SK-N-SH (cell line): ENCODE measurements at places on chromosomes 6 and 20. TPM values are rescaled to one million over a fixed set of nuclear protein-coding genes. Genes with fewer than 3 reads are reported as not detected.
A peak's percentile ranks its signal among the peaks of the same experiment; 100 is the strongest.

DNA sequence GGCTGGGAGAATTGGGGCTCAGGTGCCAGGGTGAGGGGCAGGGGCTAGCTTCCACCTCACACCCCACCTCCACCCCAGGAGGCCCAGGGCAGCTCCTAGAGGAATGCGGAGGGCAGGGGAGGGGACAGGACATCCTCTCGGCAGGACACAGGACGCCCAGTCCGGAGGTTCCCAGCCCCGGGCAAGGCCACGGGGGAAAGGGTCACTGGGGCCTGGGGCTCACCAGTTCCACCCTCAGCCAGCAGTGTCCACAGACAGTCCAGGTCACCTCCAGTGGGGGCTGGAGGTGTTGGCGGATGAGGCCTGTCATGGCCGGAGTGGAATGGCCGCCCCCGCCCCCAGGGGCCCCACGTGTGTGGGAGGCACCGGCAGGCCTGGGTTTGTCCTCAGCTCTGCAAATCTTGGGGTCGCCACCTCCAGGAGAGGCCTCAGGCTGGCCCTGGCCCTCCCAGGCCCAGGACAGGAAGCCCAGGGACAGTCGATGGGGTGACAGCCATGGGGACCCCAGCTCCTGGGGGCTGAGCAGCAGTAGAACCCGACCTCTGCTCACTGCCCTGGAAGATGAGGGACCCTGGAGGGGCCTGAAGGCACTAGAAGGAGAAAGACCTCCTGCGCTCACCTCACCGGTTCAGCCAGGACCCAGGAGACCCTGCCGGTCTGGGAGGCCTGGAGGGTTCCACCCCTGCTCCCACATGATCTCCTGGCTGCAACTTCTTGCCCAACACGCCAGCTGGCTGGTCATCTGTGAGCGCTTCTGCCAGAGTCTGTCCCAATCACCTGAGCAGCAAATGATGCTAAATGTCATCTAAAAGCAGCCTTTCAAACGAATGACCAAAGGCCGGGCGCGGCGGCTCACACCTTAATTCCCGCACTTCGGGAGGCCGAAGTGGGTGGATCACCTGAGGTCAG is 13.0 kb upstream of the ABHD16B start:
- DNase-seq: no peak

CENPW gene
- polyA plus RNA-seq: 8.8 and 10.9 TPM in 2 replicates

- DNase-seq: no peak
Measured at GRCh38 chr6:160439751-160440150, 91.6 kb downstream of the SLC22A3 start.

- peak; percentile 88 for DNase-seq
Measured at GRCh38 chr6:43274916-43275597, 23.0 kb upstream of the SLC22A7 start.

AIG1 gene
- 36.8 and 52.1 TPM in 2 replicates for polyA plus RNA-seq

GRCh38 chr20:53763707-53764414 is 170.2 kb upstream of the ZNF217 start:
- DNase-seq: no peak

DNA sequence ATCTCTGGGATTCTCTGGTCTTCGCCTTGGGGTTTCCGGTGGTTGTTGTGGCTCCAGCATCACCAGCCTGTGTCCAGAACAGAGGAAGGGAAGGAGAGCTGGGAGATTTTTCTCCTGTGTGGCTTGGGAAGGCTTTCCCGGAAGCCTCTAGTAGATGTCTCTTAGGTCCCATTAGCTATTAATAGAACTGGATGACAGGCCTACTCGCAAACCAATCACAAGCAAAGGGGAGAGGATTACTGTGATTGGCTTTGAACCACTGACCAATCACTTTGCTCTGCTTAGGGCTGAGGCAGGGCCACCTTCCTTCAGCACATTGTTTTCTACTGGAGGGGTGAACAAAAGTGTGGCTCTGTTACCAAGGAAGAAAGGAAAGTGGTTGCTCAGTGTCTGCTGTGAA is 203.4 kb upstream of the SULF2 start:
- no peak for DNase-seq

C20orf141 gene
- 1.1 and 1.2 TPM in 2 replicates for polyA plus RNA-seq

- DNase-seq: peak; percentile 7
Measured at GRCh38 chr6:79076160-79076559, 1.9 kb downstream of the PHIP start.

DNA sequence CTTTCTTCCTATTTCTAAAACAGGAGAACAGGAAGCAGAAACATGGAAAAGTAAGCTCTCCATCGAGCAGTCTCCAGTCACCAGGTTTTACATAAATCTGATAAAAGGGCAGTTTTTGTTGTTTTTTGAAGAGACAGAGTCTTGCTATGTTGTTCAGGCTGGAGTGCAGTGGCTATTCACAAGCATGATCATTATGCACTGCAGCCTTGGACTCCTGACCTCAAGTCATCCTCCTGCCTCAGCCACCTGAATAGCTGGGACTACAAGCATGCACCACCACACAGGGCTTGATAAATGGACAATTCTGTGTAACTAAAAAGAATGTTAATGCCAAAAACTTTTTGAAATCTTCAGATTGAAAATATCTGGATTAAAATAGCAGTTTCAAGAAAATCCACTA is 23.8 kb downstream of the SAMHD1 start:
- DNase-seq: no peak

GRCh38 chr20:1757072-1757471 is 99.5 kb upstream of the SIRPG start:
- no peak for DNase-seq

- DNase-seq: no peak
Measured at GRCh38 chr20:24769878-24770627, 179.0 kb upstream of the CST7 start.

TFAP2A gene
- polyA plus RNA-seq: 0.02 and 0.07 TPM in 2 replicates

GRCh38 chr6:1519597-1519996 is 90.1 kb upstream of the FOXC1 start:
- DNase-seq: no peak

RBBP8NL gene
- polyA plus RNA-seq: not detected in 2 replicates

CCDC170 gene
- polyA plus RNA-seq: not detected in 2 replicates

LRRC73 gene
- 0.73 and 0.89 TPM in 2 replicates for polyA plus RNA-seq

DNA sequence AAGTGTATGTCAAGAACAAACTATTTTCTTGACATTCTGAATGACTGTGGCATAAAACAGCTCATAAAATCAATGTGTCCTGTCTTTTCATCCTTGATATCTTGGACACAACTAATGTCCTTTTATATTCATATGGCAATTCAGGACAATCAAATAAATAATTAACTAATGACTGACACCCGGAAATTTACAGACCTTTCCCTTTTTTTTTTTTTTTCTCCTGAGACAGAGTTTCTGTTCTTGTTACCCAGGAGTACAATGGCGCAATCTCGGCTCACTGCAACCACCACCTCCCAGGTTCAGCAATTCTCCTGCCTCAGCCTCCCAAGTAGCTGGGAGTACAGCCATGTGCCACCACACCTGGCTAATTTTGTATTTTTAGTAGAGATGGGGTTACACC is 107.1 kb upstream of the LGSN start:
- no peak for DNase-seq

GRCh38 chr20:19757487-19758132 is 448 bp upstream of the RIN2 start:
- peak; percentile 98 for DNase-seq

HLA-DPA1 gene
- polyA plus RNA-seq: 1.6 and 1.9 TPM in 2 replicates

PERP gene
- polyA plus RNA-seq: 0.02 TPM in 1 of 2 replicates, not detected in the other

DNA sequence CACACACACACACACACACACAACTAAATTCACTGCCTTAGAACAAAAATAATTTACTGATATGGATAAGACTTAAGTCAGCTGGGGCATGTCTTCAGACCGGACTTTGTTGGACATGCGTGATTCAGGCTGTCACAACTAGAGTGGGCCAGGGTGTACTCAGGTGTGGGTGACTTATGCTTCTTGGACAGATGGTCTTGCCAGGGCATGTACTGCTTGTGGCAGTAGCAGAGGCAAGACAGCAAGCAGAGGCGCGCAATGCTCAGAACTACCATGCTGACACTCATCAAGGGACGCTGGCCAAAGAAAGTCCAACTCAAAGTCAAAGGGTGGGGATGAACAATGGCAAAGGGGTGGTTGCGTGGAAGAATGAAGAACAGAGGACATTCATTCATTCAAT is 437.5 kb downstream of the CBLN4 start:
- no peak for DNase-seq

DNA sequence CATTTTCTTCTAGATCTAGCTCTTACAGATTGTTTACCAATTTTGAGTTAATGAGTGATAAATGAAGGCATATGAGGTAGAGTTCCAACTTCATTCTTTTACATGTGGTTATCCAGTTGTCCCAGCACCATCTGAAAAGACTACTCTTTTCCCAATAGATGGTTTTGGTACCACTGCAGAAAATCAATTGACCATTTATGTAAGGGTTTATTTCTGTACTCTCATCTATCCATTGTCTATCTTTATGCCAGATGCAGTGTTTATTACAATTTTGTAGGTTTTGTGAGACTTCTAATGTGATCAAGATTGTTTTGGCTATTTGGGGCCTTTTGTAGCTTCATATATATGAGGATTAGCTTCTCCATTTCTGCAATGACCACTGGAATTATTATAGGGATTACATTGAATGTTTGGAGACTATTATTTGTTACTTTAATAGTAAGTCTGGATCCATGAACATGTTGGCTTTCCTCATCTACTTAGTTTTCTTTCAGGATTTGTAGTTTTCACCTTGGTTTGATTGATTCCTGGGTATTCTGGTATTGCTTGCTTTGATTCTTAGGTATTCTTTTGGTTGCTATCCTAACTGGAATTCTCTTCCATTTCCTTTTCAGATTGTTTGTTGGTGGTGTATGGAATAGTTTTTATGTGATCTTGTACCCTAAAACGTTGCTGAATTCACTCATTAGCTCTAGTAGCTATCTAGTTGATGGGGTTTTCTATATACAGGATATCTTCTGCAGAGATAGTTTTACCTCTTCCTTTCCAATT is 10.4 kb downstream of the SNRPB start:
- DNase-seq: no peak

GRCh38 chr6:12286373-12287110 is 3.6 kb upstream of the EDN1 start:
- no peak for DNase-seq

DNA sequence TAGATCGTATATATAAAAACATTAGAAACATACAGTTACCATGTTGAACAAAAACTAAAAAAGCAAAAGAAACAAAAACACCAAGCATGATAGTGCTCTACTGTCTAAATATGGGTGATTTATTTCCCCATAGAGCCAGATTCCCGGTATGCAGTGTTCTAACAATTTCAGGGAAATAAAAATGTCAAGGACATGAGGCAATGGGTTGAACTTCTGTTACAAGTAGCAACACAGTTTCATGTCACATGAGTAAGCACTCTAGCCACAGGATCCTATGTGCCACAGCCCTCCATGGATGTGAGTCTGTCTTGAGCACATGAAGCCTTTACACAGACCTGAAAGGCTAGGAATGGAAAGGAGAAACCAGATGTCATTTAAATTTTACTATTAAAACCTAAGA is 96.0 kb downstream of the MAP3K5 start:
- no peak for DNase-seq

GRCh38 chr6:78948785-78949184 is 81.4 kb downstream of the IRAK1BP1 start:
- no peak for DNase-seq

DNA sequence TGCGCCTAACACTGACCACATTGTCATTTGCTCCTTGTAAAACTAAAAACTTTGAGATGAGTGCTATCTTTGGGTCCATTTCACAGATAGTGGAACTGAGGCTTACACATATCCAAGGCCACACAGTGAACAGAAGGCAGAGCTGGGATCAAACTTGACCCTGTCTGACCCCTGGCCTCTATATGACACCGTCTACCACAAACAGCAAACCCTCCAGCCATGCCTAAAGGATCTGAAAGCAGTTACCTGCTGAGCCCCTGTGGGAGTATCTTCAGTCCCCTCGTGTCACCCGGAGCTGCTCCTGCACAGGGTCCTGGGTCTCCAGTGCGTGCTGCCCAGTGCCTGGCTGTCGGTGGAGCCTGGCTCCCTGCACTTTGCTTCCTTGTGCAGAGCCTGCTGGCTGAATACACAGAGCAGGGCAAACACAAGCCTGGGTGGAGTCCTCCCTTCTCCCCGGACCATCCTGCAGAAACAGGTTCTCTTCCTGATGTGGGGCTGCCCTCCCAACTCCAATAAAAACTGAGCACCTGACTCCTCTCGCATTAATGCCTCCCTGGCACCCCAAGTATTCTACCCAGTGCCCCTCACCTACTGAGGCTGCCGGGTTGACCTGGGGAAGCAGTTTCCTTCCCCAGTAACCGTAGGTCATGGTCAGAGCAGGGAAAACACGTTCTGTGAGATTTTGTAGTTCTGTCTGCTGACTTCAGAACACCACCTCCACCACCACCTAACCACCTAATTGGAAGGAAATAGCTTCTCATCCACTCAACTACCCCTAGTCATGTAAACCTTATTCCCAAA is at the start of gene BCAS1:
Gene BCAS1 (minus strand): TSS at position 408 of the 801 bp plus-strand sequence. CDS start 11,876 bp downstream, outside the sequence.
- no peak for DNase-seq

DNA sequence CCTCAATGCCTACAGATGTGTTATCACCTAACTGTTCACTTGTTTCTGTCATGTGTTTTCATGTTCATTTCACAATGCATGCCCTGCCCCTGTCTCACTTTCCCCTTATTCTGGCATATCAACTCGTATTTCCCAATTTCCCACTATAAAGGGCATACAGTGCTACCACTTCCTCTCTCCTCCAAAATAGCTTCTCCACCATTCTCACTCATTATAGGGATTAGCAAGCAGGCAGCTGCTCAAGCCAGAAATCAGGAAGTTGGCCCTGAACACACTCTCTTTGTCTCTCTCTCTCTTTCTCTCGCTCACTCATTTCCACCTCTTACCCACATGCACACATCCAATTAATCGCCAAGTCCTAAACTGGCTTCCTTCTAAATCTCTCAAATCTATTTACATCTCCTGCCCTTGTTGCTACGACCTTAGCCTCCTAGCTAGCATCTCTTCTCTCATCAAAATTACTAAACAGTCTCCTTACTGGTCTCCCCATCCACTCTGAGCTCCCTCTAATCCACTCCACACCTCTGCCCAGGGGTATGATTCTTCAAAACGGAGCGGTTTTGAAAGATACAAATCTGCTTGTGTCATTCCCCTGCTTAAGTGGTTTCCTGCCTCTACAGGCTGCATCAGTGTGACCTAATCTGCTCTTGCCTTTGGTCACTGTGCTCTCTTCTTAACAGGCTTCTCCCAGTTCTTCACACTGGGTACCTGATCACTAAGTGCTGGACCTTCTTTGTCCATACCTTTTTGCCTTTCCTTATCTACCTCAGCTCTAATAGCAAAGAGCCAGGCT is 196.2 kb downstream of the BTBD9 start:
- DNase-seq: peak; percentile 42

- DNase-seq: no peak
Measured at GRCh38 chr6:121856296-121856695, 420.9 kb downstream of the GJA1 start.

HAO1 gene
- not detected in 2 replicates for polyA plus RNA-seq

DNA sequence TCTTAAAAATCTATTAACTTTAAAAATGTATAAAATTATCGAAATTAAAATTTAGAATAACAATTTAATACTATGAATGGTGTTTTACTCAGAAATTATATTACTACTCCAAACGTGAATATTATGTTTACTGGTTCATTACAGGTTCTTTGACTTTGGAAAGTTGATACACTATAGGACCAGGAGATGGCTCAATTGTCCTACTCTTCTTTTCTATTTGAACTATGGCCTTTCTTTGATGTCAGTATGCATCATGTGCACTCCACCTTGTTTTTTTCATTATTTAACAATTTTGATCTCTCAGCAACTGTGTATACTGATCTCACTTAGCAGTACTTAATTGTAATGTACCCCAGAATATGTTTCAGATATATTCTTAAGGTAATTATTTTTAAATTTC is 391.5 kb upstream of the MANEA start:
- DNase-seq: no peak
